ENCODE measurements at places on chromosomes 12 and 14.

DNA sequence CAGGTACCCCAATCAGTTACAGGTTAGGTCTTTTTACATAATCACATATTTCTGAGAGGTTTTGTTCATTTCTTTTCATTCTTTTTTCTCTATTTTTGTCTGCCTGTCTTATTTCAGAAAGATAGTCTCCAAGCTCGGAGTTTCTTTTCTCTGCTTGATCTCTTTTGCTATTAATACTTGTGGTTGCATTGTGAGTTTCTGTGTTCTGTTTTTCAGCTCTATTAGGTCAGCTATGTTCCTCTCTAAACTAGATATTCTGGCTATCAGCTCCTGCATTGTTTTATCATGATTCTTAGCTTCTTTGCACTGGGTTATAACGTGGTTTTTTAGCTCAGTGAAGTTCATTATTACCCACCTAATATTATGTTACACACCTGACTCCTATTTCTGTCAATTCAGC is 914.1 kb downstream of the TRHDE start:
- no peak for DNase-seq

DNA sequence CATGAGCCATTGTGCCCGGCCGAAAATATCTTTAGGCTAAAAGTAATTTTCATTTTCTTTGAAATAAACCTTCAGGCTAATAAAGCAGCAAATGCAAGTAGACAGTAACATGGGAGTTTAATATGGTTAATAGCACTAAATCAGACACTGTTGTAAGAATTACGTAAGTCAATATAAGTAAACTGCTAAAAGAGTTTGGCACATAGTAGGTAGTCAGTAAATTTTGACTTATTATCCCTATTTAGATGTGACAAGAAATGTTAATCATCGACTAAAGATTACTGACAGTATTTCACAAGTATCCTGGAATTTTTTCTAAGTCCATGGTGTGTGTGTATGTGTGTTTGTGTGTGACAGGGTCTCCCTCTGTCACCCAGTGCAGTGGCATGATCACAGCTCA is 3.9 kb downstream of the PPP4R3A start:
- no peak for DNase-seq

DNA sequence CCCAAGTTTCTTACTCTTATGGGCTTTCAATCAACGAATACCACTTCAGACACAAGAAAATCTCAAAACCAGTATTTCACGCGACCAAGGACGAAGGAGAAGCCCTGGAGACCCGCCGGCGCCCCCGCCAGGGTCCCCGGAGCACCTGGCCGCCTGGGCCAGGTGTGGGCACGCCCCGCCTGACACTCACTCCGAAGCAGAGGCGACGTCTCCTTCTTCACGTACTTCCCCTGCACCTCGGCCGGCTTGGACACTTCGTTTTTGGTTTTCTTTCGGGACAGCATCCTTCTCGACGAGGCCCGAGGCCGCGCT is 466 bp downstream of the SAV1 start:
- DNase-seq: peak; percentile 21

DNA sequence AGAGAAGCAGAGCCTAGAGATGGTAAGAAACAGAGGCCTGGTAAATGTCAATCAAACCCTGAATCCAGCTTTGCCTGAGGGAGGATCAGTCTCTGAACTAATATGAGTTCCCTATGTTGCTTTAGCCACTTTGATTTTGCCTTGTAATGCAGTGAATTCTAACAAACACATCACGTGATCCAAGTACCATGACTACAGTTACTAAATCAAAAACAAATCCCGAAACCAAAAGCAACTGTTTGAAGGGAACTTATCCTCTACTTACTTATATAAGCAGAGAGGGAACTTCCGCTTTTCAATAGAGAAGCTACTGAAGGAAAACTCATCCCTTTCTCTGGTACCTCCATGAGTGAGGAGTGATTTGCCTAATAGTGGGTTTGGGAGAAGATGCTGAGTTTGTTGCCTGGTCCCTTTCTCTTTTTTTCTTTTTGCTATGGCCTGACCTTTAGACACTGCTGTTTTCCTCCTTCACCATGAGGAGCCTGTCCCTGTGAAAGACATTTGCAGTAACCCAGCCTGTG is 7.7 kb upstream of the PPTC7 start:
- no peak for DNase-seq

DNA sequence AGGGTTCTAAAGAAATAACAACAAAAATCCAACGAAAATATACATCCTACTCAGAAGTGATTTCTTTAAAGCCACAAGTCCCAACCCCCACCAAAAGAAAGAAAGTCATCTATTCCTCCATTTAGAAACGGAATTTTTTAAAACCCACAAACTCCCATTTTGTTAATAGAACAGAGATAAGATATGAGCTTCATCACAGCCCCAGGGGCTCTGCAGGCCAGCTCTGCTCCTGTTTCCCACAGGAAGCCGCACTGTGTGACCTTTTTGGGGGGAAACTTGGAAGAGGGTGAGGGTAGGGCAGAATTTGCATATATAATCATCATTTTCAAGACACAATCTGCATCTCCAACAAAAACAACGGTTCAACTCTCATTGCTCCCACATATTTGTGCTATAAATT is 2.8 kb downstream of the FBXL14 start:
- no peak for DNase-seq

DNA sequence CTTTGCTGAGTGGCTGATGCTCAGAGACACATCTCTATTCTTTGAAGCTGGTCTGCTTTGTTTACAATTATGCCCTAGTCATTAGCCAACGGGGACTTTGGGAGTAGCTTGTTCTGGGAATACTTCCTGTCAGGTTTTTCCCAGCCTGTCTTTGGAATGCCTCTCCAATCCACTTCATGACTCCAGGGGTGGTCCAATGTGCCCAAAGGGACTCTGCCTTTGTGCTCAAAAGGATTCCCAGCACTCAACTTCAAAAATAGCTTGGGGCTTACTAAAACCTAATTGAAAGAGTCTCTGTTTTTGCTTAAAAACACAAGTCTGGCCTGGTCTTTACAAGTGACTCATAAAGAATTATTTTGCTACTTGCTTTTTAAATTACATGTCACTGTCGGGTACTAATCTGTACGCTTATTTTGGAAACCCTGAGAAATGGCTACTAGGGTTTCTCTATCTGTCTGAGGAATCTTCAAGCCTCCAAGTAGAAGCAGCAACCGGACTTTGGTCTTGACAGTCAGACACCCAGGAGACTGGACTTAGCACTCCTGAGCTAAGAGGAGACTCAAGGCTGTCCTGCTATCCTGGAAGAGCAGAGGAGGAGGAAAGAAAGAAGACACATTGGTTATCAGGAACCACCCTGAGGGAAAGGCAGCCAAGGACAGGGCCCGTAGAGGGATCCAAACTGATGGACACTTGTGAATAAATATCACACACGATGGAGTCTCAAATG is 20.7 kb downstream of the PHLDA1 start:
- no peak for DNase-seq

GRCh38 chr12:57456737-57457490 is 1.8 kb downstream of the INHBE start:
- no peak for DNase-seq

DNA sequence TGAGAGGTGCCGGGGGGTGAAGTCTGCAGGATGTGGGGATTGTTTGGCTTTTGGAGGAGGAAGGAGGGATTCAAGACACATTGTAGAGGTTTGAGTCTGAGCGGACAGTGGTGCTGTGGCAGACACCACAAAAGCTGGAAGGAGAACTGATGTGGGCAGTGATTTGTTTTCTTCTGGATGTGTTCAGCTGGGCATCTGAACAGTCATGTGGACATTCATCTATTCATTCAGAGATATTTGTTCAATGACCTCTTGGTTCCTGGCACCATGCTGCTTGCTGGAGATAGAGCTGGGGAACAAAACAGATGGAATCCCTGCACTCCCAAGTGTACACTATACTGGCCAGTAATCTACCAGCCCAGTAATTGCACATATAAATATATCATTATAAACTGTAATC is 64.0 kb downstream of the PTPN11 start:
- no peak for DNase-seq

DNA sequence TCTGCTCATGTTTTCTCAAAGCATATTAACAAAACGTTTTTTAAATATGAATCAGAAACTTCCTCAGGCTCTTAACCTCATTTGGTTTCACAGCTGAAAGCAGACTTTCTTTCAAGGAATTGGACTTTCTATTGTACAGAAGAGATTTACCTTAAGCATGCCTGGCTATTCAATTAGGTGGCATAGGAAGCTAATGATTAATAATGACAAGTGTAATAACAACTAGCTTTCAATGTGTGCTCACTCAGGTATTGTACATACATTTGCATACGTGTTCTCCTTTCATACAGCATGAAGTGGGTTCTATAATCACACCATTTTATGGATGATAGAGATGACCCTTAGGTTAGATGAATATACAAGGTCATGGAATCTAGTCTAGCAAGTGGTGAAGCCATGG is 115.7 kb downstream of the ANO6 start:
- DNase-seq: no peak

GRCh38 chr14:38079886-38080285 is 127.8 kb upstream of the SSTR1 start:
- no peak for DNase-seq

GRCh38 chr12:92603741-92604432 is 98.9 kb upstream of the PLEKHG7 start:
- DNase-seq: no peak

DNA sequence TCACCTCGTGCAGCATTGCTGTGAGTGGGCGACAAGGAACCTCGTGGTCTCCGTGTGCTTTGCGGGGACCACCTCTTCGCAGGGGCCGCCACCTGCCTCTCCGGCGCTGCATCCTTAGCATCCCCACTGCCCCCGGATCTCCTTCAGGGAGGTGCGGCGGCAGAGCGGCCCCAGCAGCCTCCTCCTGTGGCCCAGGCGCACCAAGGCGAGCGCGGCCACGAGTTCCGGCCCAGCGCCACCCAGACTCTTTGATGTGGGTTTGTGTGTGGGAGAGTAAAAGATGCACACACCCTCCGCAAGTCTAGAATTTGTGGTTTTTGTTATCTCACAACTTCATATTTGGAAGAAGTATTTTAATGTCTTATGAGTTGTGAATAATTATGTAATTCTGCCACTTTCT is 118.8 kb upstream of the DIO3 start:
- peak; percentile 47 for DNase-seq

- no peak for DNase-seq
These were observed 24.3 kb downstream of the ZFYVE21 start for GRCh38 chr14:103739793-103740501.

DNA sequence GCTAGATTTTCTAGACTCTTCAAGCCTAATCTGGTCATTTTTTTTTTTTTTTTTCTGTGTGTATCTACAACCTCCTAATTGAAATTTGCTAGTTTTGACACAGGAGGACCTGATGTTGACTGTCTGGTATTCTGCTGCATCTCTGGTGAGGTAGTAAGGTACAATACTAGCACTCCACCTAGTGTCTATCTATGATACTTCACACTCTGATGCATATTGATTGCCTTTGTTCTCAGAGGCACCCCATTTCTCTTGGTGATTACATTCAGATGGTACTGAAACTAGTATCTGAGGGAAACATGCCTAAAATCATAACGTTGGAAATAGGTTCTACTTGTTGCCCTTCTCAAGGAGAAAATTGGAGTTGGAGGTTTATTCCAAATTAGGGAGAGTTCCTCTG is 930.5 kb upstream of the NOVA1 start:
- no peak for DNase-seq

GRCh38 chr14:70731447-70732239 is 77.7 kb downstream of the MAP3K9 start:
- DNase-seq: no peak

GRCh38 chr12:3935078-3935477 is 61.9 kb upstream of the PARP11 start:
- DNase-seq: no peak

DNA sequence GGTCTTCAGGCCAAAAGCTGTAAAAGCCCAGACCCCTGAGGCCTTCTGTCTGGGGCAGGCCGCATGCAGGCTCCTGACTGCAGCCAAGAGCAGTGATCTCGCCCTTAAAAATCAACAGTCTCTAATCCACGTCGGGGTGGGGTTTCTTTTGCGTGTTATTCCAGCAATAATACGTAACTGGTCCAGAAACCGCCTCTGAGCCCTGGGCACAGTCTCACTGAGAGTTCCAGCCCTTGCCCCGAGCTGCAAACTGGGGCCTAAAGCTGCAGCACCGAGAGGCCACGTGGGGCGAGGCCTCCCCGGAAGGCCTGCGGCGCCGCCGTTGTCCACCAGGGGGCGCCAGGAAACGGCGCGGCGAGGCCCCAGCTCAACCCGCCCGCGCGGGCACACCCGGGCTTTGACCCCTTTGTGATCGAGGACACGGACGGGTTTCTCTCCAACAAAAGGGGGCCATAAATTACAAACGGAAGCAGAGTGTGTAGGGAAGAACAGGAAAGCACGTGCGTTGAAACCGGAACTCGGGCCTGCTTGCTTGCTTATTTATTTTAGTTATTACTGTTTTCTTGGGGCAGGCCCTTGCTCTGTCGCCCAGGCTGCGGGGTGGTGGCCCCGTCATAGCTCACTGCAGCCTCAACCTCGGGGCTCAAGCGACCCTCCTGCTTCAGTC is 87.2 kb downstream of the NINJ2 start:
- peak; percentile 87 for DNase-seq
